ENCODE measurements at places on chromosomes 12 and 14.

DNA sequence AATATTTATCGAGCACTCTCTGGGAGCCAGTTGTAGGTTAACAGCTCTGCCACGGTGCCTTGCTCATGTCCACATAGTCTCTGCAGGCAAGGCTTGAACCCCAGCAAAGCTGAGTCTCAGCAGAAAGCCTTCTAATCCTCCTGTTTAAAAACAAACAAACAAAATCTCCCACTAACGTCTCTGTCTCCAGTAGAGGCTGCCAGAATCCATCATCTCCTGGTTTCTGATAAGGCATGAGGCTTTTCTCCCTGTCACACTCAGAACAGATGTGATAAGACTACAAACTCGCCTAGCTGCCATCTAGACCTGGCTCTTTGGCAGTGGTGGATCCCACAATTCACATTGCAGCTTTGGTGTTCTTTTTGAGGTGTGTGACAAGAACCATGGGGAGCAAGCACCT lies 813.2 kb downstream of the AACS start:
- no peak for DNase-seq

GRCh38 chr12:51009056-51009440 lies 17.1 kb downstream of the SLC11A2 start:
- no peak for DNase-seq

- DNase-seq: peak; percentile 8
Observed at GRCh38 chr12:111842556-111843396, 748 bp downstream of the MAPKAPK5 start.

DNA sequence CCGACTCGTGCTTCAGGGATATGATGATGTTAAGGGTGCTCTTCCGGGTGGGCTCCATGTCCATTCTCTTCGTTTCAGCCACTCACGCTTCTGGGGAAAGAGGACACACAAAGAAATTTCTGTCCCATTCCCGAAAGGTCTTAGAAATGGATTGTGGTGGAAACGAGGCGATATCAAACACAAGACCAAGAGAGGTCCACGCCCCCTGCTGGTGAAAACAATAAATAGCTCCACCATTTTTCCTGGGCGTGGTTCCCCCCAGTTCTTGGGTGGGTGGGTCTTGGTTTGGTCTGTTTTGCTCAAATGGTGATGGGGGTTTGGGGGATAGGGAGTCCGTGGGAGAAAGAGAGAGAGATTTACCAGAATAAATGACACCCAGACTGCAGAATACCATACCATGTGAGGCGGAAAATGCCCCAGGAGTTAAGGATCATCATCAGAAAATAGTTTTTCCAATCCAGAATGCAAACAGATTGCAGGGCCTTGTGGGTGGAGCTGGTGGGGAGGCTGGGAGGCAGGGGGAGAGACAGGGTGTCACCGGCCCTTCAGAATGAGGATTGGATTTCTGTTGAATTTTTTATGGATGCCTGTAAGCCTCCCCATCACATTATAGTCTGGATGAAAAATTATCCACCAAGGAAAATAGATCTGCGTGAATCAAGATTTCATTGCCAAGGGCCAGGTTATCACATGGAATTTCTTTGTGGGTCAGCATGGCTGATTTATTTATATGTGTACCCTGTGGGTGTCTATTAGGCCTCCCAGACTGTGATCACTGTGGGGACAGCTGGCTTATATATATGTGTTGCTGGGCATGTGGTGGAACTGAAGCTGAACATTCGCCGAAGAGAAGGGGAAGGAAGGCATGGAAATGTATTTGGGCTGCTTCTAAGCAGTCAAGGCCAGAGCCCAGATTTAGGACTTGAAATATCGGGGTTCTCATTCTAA lies 55.8 kb downstream of the SRRM4 start:
- DNase-seq: no peak

- DNase-seq: no peak
Observed at GRCh38 chr14:51715250-51715649, 63.5 kb downstream of the FRMD6 start.

DNA sequence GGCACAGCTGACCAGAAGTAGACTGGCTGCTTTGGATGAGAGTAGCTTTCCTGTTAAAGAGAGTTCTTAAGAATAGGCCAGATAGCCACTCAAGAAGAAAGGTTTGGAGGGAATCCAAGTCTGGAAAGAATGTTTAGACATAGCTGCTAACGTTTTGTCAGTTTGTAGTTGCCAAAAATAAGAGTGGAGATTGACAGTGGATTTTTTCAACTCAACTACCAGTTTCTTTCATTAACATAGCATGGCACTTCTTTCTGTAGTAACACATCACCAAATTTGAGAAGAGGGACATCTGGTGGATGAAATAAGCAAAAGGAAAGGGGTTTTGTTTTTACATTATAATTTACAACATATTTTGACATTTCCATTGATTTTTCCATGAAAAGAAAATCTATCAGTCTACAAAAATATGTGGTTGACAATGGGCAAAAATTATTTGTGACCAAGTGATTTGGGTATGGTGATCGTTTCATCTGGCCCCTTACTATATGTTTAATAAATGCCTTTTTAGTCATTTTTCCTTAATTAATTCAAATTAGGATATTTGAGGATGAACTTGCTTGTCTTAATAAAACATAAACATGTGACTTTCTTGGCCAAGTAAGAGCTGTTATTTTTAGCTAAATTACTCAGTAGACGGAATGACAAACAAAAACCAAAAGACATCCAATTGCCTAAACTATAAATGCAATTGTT lies 71.1 kb downstream of the PTPRR start:
- DNase-seq: no peak

DNA sequence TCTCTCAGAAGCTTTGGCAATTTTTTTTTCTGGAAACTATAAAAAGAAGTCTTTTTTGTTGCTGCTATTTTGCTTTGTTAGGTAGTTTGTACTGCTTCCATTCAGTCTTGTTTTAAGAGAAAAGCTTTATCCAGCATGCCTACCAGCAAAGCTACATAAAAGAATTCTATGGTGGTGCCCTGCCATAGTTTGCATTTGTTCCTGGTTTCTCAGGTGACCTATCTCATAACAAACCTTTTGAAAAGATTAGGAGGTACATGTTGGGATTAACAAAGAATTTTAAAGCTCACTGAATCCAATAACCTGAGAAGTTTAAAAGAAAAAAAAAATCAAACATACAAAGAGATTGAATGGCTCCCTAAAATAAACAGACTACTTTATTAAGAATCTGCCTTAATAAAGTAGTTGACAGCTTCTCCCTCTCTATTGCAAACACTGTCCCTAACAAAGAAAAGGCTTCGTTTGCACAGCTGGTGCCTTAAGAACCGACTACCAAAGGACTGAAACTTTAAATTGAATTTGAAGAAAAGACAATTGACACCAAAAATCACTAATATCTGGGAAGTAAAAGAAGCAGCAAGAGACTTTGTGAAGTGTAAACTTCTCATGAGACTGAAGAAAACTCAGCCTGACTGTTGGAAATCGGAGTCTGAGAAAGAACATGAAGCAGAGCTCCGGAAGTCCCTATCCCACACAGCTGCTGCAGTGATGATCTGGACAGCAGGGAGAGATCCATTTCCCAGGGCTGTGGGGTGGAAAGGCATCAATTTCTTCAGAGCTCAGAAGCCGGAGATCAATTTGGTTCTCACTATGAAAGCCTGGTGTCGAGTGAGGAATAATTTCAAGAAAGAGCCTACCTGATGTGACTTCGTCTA lies 102.7 kb upstream of the PLEKHA5 start:
- no peak for DNase-seq

GRCh38 chr12:52082026-52082668 lies 2.6 kb downstream of the SMIM41 start:
- DNase-seq: no peak

DNA sequence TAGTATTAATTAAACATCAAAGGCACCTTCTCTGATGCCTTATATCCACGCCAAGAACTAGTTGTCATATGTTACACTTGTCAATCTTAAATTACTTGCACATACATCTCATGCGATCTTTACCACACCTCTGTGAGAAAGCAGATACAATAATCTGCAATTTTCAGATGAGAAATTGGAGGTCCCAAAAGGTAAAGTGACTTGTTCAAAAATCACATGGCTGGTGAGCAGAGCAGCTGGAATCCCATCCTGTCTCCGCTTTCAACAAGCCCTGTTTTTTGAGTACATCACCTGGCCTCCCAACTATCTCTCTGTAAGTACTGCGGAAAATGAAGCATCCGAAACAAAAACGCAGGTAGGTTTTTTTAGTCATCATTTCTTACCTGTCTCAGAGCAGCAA lies 203.4 kb upstream of the FOXN3 start:
- no peak for DNase-seq

DNA sequence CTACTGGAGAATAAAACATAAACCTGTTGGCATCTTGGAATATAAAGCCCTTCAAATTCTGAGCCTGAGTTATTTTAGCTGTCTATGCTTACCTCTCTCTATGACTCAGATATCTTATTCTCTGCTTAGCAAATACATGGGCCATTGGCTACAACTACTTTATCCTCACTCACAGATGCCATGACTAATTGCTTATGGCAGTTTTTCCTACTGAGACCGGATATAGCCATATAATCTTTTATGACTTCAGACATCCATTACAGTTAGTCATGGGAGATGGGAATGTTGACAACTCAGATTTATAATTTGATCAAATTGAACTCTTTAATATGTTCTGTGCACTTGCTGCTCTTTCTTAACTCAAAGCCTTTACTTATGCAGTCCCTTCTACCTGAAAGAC lies 502.4 kb upstream of the ATP2B1 start:
- DNase-seq: no peak

DNA sequence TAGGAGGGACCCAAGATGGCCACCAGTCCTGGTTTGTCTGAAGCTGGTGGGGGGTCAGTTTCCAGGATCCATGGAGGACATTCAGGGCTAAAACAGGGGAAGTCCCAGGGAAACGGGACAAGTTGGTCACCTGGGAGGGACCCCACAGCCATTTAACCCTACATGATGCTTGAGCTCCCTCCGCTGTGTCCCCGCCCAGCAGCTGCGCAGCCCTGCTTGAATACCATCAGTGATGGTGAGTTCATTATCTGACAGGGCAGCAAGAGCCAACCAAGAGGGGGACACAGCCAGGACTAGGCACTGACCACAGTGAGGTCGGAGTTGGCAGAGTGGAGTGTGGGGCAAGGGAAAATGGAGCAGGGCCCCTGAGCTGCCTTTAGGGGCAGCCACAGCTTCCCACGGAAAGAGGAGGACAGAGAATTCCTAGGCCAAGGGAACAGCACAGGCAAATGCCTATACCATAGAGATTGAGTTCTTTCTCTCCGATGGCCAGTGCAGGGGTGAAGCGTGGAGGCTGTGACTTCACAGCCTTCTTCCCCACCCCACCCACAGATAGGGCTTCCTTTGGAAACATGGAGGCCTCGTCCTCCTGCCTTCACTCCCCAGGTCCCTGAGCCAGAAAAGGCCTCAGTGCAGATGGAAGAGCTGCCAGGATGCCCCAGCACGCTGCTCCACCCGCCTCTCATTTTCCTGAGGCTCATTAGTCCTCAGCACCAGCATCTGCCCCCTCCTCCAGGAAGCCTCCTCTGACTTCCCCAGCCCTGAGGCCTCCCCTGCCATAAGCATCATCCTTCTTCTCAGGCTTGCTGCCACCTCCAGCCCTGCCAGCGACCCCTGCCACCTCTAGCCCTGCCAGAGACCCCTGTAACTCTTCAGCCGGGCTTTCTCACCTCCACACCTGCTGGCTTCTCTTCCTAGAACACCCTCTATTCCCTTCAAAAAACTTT lies 51.4 kb downstream of the CYP46A1 start:
- no peak for DNase-seq

GRCh38 chr12:79857675-79858074 lies 77.2 kb downstream of the PPP1R12A start:
- no peak for DNase-seq

DNA sequence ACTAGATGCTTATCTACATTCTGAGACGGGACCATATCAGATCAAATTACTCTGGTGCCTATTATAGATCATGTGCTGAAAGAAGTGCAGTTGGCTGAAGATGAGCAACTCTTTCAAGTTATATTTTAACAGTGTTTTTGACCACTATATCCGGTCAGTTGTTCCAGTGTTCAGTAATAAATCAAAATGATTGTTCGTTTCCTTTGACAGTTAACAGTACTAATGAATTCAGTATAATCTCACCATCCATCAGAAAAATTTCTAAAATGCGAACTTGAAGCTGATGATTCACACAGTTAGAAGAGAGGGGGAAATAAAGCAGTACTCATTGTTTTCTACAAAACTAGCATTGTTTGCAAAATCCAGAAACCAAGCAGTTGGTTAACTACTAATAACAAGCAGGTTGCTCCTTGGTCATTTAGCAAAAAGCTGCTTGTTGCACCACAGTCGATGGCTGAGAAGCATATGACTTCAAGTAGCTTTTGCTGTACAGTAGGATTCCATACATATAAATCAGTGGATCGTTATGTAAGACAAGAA lies 2.3 kb downstream of the RPS6KA5 start:
- DNase-seq: no peak

DNA sequence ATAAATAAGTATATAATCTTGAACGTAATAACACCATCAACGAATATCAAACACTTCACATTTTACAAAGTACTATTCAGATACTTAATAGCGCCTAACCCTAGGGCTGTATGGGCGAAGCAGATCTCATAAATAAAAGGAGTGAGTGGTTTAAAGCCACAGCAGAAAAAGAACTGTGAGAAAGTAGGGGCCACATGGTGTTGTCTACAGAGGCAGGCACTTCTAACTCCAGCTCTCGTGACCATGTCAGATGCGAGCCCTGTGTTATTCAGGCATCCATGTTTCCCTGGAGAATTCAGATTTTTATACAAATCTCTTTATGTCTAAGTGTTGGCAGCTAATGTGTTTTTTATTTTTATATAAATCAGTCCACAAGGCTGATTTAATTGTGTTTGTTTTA lies 212.2 kb downstream of the FBXL14 start:
- no peak for DNase-seq

Data from stimulated activated CD4-positive, alpha-beta T cell treated with anti-CD3 and anti-CD28 coated beads, TNF-alpha, amount 100 ng/mL, for 48 hours (primary cell).